Mucosa of descending colon (tissue), 3 donors: ENCODE measurements at places on chromosomes 2 and 18. TPM values are rescaled to one million over a fixed set of nuclear protein-coding genes. Genes with fewer than 3 reads are reported as not detected.

TDRD15 gene
- not detected for total RNA-seq

DNA sequence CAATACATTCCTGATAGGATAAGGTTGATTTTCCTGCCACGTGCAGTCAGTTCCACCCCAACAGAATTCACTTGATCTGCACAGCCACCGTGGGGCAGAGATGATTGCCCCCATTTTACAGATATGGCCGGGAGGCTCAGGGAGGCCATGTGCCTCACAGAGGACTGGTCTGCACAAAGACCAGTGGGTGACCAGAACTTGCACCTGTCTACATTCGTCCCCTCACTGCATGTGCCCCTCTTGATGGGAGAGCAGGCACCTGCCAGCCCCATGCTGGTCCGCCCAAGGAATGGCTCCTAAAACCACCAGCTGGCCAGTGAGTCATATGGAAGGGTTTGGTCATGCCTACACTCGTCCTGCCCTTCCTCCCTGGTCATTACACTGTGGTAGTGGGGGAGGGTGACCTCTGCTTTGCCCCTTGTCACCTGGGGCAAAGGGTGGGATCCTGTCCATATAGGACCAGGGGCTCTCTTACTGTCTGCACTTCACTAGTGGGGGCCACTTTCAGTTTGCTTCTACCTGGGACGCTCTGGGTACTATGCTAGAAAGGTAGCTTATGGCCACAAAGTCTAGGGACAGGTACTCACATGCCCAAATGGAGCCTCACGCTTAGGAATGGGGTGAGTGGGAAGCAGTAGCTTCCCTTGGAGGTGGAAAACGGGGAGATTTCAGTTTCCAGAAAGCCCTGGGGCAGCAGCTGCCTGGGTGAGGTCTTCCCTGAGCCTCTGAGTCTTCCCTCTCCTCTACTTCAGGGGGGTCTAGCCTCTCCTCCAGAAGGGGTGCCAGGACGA, 14.7 kb downstream of the RRM2 start:
- no peak for DNase-seq

RSAD2 gene
- 35.0 TPM for total RNA-seq

DNA sequence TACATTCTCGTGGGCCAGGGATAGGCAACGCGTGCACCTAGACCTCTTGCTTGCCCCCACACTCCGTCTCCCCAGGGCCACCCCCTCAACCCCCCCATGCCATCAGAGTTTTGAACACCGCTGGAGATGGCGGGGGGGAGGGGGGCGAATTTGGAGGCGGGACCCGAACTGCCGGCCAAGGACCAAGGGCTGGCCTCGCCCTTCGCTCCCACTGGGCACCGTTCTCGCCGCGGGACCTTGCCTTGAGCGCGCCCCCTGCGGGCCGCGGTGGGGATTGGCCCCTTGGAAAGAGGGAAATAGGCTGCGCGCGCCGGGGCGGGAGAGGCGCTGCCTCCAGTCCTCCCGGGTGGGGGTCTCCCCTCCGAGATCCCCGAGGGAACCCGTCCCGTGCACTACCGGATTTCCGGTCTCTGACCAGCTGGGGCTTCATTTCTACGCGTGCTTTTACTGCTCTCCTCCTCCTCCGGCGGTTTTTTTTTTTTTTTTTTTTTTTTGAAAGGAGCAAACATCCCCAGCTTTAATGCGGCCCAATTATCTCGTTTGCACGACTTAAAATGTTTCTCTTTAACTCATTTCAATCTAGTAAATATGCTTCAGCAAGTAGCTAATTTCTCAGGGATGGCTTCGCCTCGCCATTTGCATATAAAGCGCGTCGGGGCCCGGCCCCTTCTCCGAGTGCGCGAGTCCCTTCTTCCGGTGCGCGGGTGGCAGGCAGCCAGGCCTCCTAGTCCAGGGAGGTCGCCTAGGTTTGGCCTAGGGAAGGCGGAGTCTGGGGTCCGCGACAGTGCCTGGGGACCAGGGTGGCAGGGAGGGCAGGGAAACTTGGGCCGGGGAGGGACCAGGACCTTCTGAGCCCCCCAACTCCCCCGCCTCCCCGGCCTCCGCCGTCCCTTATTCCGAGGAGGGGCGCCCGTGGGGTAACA, 10.0 kb upstream of the GBX2 start:
- DNase-seq = no peak

- no peak for DNase-seq
Measured at GRCh38 chr2:96668771-96669170, 26.2 kb downstream of the FER1L5 start.
